Amniotic stem cell (primary cell): ENCODE measurements at places on chromosomes 6 and 20.
A peak's percentile ranks its signal among the peaks of the same experiment; 100 is the strongest.

DNA sequence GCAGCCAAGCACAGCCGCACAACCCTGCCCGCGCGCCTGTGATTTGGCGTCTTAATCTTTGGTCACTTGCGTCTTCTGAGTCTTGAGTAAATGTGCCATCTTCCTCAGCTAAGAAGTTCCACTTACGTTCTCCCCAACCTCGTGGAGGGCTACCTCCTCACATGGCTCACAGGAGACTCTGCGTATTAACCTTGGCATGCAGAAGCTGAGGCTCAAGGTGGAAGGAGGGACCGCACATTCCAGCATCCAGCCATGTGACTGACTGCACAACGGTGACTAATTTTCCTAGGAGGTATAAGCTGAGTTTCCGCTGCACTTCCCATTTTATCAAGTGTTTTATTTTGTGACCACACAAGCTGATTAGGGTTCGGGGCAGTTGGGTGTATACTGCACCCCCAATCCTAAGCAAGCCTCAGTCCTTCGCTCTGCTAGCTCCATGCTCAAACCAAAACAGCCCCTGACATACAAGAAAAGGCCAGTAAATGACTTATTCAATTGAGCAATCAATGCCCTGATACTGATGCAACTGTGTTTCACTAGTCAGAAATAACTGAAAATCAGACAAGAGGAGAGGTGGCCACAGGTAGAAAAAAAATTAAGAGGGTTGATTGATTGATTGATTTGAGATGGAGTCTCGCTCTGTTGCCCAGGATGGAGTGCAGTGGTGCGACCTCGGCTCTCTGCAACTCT is 7.0 kb downstream of the BEND3 start:
- DNase-seq, result no peak

DNA sequence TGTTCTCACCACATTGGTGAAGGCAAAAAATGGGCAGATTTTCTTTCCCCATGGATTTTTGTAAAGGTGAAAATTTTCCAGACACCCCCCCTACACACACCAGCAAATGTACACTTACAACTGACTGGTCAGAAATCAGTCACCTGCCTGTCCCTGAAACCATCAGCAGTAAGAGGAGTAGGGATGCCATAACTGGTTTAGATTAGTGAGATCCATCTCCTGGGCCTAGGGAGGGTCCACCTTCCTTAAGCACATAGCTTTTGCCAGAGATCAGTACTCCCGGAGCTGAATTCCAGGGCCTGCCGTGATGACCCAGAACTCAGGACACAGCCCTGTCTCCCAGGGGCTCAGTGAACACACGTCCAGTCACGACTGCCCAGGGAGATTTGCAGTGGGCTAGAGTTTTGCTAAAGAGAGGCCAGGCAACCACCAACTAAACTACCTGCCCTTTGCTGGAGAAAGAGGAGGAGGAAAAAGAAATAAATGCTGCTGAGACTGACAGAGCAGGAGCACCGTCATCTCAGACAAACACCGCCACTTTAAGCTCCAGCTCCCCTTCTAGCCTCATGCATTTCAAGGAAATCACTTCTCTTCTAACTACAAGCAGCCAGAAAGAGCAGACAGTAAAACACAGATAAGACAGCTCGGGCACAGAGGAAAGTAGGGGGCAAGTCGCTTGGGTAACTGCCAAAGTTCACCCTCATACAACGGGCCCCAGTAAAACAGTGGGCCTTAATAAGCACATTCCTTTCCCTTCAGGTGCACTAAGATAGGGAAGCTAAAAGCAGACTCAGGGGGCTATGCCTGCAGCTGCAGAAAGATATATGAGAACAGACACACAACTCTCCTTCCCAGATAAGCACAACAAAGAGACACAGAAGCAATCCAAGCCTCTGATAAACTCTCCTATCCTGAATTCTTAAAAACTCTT is 82.6 kb upstream of the SPTLC3 start:
- DNase-seq, result no peak

DNA sequence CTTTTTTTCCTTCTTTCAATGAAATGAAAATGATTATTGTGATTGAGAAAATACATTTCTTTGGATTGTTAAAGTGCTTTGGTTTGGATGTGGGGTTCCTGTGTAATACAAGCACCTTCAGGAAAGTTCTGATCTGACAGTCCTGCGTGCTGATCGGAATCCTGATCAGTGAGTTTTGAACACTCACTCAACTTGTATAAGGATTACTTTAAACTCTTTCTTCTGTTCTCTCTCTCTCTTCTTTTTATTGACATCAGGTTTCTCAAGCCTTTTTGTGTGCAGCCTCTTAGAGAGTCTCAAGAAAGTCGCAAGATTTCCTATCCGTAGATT is 710 bp downstream of the TINAG start:
- DNase-seq, result no peak

GRCh38 chr20:58661598-58662473 is 10.8 kb downstream of the STX16 start:
- DNase-seq, result no peak

GRCh38 chr6:16623029-16623653 is 138.1 kb downstream of the ATXN1 start:
- DNase-seq, result no peak

DNA sequence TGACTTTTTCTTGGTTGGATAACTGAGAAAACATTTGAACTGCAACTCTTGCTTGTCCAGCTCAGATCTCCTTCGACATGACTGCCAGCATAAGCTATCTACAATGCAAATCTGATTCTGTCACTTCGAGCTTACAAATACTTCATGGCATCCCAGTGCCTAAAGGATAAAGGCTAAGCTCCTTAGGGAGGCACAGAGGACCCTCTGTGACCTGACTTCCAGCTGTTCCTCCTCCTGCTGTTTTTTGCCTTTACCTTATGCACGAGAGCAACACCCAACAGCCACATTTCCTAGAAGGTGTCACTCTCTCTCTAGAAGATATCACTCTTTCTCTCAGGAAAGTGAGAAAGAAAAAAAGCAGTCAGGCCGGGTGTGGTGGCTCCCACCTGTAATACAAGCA is 23.4 kb downstream of the SLC17A5 start:
- DNase-seq, result no peak

DNA sequence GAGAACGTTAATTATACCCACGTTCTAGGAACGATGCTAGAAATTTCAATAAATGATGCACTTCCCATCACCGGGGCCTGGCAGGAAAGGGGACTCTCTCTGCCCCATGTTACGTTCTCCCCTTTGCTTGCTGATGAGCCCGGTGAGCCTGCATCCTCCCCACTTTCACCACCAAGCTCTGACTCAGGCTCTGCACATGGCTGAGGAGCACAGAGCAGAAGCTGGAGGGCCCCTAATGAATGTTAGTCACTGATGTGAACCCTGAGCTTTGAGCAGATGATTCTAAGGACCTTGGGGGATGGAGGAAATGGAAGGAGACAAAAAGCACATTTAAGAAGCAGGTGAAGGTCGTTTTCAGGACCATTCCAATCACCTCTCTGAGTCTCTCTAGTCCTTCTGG is 468.2 kb upstream of the ARID1B start:
- no peak for DNase-seq

- peak; percentile 59 for DNase-seq
Measured at GRCh38 chr6:129929433-129929832, 68.3 kb upstream of the TMEM244 start.

GRCh38 chr20:50590348-50590664 is 80.1 kb downstream of the PTPN1 start:
- DNase-seq, result no peak

DNA sequence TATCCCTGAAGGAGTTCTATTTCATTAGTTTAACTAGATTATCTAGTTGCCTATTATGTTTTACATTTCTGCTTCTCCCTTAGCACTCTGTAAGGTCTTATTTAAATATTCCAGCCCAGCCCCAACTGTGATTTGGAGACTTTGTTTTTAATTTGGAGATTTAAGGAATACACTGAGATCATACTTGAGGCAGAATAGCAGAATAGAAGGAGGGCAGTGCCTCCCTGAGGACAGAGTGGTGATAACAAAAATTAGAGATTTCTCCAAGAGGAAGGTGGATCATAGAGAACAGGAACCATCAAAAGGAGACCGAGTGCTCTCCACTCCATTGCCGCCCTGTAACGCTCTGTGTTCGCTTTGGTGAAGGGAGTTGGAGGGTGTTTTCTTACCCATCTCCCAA is 14.8 kb upstream of the CD164 start:
- no peak for DNase-seq

- DNase-seq, result no peak
Measured at GRCh38 chr6:108744244-108744972, 103.8 kb upstream of the ARMC2 start.

- DNase-seq, result no peak
Measured at GRCh38 chr6:128993166-128993565, 110.2 kb downstream of the LAMA2 start.

- DNase-seq, result no peak
Measured at GRCh38 chr6:119196715-119197114, 118.3 kb upstream of the FAM184A start.

GRCh38 chr6:123849406-123849805 is 45.7 kb downstream of the NKAIN2 start:
- no peak for DNase-seq

DNA sequence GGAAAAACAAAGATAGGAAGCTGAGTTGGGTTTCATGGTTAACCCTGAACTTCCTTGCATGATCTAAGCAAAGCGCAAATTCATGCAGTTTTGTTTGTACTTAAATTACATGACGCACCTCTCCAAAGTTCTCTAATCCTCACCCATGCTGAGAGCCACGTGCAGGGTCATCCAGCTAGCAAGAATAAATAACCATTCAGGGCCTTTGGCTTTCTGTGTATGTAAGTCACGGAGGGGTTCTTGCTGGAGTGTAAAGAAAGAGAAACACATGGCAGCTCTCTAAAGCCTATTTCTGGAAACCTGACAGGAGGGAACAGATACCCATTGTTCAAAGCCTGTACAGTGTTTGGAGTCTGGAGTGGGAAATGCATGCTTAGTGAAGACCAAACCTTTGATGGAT is 171.7 kb upstream of the CCN2 start:
- DNase-seq, result peak; percentile 43

DNA sequence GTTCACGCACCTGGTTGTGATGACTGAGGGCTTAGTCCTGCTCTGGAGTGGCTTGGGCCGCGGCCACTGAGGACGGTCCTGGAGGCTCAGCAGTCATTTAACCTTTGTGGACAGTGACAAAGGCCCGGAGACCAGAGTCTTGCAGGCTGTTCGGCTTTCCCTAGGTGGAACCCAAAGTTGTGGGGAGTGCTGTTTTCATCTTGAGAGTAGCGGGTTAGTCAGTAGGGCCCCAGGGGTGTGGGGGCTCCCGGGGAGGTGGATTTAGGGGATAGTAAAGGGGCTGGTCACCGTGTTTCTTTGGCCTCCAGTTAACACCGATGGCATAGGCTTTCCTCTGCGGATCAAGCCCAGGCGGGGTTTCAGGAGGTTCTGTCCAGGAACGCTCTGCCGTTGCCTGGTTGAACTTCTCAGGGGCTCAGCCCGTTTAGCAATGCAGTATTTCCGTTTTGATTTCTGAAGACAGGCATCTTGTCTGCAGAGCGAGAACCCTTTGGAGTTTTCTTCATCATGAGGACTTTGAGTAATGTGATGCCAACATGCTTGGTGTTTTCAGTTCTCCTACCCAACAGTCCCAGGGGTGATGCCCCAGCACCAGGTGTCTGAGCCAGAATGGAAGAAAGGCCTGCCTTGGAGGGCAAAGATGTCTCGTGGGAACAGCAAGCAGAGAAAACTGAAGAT is 31.8 kb downstream of the ZNF831 start:
- DNase-seq, result no peak

DNA sequence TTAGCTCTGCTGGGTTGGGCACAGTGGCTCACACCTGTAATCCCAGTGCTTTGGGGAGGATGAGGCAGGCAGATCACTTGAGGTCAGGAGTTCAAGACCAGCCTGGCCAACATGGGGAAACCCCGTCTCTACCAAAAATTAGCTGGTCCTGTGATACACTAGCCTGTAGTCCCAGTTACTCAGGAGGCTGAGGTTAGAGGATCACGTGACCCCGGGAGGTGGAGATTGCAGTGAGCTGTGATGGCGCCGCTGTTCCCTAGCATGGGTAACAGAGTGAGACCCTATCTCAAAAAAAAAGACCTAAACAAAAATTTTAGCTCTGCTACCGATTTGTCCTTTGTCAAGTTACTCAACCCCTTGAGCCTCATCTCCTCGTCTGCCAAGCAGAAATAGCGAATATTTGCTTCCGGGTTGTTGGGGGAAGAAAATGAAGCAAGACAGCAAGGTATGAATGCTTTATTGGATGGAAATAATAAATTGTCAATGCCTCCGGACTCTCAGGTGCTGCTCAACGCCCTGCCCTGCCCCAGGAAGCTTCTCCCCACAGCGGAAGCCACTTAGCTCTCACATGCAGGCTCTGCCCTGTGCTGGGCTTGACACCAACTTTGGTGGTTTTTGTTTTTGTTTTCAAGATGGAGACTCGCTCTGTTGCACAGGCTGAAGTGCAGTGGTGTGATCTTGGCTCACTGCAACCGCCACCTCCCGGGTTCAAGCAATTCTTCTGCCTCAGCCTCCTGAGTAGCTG is 24.9 kb upstream of the ITCH start:
- DNase-seq, result no peak

DNA sequence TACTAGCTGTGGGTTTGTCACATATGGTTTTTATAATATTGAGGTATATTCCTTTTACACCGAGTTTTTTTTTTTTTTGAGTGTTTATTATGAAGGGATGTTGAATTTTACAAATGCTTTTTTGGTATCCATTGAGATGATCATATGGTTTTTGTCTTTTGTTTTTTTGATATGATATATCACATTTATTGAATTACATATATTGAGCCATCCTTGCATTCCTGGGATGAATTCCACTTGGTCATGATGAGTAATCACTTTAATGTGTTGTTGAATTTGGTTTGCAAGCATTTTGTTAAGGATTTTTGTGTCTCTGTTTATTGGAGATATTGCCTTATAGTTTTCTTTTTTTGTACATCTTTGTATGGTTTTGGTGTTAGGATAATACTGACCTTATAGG is 3.3 kb upstream of the ZNF337 start:
- DNase-seq, result no peak

DNA sequence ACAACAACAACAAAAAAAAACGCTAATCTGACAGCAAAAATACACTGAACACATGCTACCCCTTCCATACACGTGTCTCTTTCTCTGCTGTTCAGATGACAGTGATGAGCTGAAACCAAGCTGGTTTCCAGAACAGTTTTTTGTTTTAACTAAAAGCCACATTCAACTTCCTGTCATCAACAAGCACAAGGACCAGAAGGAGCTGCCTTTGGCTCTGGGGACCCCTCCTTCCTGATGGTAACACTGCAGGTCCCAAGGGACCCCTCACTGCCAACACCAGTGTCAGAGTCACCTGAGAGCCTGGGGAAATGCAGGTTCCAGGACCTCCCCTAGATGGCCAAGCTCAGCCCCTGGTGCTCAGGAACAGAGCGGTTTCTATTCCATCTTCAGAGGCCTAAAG is 6.0 kb downstream of the CST7 start:
- no peak for DNase-seq

- peak; percentile 54 for DNase-seq
Measured at GRCh38 chr20:58019027-58019849, 209.2 kb downstream of the ANKRD60 start.

- DNase-seq, result no peak
Measured at GRCh38 chr6:131258816-131259476, 123.7 kb downstream of the AKAP7 start.

DNA sequence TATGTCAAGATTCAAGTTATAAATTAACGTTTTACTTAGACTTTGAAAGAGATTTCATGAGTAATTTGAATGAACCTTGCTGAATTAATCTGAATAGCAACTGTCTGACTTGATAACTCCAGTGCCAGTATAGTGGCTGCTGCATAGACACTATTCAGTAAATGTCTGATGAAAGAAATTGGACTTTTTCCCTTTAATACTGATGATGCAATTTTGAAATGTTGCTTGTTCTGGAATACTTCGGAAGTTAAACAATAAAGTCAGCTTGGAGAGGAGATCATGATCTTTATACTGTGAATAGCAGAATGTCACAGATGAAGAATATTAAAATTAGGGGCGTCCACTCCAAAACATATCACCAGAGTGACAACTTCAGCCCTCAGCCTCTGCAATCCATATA is 3.6 kb upstream of the PGBD1 start:
- no peak for DNase-seq
